CD4-positive, alpha-beta T cell treated with Interleukin-1 beta for 1 hour (primary cell): ENCODE measurements at places on chromosomes 12 and 14.

GRCh38 chr14:69819607-69820006 is 22.6 kb upstream of the SLC10A1 start:
- DNase-seq = no peak

DNA sequence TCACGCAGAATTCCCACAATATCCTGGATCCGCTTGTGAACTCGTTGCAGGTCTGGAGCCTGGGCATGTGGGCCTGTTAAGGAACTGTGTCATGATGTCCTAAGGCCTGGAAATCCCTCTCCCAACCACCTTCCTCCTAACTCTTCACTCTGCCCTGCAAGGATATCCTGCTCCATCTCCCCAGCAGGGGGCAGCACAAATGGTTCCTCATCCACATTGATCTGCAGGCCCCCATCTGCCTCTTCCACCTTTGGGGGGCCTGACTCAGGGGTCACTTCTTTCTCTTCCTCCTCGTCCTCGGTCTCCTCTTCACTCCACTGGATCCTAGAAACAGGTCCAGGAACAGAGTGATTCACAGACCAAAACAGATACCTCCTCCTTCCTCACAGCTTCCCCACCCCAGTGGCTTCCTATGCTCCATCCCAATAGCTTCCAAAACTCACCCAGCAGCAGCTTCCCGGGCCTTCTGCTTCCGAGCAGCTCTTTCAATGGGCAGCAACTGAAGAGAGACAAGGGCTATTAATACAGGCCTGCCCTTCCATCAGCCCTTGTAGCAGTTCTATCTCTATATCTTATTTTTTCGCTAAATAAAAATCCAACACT is 4.5 kb downstream of the NOP2 start:
- DNase-seq = peak; percentile 58

DNA sequence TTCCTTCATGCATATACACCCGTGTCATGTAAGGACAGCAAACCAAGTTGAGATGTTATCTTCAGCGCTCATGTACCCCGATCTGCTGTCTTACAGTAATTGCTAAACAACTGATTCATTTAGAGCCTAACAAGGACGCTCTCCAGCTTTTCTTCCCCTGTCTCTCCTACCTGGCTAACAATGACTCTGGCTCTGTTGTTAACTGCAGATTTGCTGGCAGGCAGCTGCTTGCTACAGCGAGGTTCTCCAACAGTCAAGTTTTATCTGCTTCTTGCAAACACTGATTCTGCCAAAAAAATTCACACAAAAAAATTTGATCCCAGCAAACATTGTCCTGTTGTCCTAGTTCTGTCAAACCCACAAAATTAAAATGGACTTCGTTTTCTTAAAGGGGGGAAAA is 101.6 kb downstream of the OTX2 start:
- no peak for DNase-seq

DNA sequence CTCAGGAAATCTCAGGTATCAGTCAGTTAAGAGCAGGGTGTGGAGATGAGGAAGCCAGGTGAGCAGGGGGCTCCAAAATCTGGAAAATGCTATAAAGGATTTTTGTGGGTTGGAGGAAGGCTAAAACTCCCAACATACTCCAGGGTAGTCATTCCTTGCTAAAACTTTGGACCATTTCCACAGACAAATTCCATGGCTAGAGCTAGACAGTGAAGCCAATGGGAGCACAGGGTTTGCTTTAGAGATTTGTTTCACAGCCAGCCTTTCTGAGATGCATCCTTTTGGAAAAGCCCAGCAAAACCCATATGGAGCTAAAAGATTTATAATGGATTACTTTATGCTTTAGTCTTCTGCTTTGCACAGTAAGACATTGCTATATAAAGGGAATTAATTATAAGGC is 146.5 kb downstream of the SAMD4A start:
- no peak for DNase-seq

GRCh38 chr12:19299765-19300164 is 139.5 kb upstream of the AEBP2 start:
- no peak for DNase-seq

DNA sequence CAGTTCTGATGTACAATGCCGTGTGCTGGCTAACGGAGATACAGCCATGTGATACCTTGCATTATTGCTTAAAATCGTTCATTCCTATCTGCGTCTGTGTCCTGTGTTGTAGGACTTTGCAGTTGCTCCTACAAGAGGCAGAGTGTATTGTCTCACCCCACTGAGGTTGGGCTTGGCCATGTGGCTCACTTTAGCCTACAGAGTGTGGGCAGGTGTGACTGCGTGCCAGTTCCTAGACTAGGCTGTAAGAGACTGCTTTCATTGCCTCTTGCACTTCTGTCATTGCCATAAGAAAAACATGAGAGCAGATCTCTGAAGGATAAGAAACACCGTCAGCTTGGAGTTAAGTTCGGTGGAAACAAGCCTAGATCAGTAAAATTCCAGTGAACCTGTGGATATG is 197.7 kb upstream of the CRY1 start:
- no peak for DNase-seq

GRCh38 chr14:98960617-98961013 is 311.4 kb downstream of the BCL11B start:
- no peak for DNase-seq

DNA sequence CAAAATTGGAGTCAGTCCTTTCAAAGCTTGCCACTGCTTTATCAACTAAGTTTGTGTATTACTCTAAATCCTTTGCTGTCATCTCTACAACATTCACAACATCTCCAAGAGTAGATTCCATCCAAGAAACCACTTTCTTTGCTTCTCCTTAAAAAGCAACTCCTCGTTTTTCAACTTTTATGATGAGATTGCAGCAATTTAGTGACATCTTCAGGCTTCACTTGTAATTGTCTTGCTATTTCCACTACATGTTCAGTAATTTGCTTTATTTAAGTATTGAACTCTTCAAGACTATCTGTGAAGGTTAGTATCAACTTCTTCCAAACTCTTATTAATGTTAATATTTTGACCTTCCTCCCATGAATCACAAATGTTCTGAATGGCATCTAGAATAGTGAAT is 747.9 kb downstream of the TMTC2 start:
- DNase-seq = no peak

- no peak for DNase-seq
These were observed 10.7 kb downstream of the TCTN2 start for GRCh38 chr12:123681605-123682004.

- no peak for DNase-seq
These were observed 146.1 kb upstream of the NOS1 start for GRCh38 chr12:117507548-117507947.

DNA sequence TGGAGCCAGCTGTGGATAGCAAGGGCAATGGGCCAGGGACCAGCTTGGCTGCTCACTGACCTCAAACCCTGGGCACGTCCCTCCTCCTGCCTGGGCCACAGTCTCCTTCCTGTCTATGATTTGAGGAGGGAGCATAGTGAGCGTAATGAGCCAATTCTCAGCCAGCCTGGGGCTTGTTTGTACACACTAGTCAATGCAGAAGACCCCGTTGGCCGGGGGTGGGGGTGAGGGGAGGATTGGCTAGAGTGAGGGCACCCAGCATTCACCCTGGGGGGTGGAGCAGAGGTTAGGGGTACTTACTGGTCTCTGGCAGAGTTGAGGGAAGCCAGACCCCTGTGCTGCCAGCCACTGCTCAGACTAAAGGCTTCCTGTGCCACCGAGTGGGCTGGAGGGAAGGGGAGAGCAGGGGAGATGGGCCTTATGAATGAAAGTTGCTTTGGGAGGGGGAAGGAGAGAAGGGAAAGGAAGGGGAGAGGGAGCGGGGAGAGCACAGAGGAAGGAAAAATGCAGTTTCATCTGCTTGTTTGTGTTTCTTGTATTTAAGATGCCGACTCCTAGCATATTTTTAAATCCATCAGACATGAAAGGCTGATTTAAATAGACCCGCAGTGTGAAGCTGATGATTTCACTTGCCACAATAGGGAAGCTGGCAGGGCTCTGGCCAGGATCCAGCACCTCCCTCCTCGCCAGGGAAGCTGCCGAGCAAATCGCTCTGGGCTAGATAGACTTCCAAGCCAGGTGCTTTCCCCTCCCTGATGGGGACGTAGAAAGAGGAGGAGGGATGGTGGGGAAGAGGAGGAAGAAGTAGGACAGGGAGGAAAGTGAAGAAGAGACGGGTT is 114.0 kb downstream of the PRMT8 start:
- DNase-seq = no peak

DNA sequence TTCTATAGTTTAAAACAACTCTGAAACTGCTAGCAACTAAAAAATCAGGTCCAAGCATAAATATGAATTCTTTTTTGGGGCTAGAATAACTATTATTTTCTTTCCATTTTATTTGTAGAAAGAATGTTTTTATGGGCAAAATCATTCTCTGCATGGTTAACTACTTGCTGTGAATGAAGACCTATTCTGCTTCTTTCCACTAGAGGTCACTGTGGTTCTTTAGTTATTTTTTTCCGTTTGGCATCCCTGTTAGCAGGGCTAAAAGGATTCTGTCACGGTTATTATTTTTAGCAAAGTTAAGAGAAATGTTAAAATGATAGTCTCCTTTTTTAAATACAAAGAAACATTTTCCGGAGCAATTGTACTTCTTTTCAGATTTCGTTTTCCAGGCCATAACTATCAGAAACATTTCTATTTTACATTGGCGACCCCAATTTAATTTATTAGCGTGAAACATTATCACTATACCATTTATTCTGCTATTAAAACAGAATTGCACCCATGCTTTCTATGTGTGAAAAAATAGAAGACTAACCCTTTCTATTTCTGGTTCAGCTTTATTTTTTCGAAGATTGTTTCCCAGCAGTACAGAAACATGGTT is 404.8 kb downstream of the ATP23 start:
- DNase-seq = no peak

DNA sequence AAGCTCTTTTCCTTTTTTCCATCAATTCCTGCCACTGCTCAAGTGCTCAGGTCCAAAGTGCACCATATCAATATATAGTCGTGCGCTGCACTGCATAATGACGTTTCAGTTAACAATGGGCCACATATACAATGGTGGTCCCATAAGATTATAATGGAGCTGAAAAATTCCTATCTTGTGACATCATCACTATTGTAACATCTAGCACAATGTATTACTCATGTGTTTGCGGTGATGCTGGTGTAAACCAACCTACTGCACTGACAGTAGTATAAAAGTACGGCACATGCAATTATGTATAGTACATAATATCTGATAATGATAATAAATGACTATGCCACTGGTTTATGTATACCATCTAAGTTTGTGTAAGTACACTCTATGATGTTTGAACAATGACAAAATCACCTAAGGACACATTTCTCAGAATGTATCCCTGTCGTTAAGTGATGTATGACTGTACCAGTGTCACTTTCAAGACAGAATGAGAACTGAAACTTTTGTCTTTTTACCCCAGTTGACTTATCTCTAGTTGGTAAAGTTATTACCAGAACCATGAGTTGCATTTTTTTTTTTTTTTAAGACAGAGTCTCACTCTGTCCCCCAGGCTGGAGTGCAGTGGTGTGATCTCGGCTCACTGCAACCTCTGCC is 53.7 kb upstream of the INSM2 start:
- DNase-seq = no peak

GRCh38 chr12:85580562-85581168 is 255.5 kb downstream of the RASSF9 start:
- no peak for DNase-seq

DNA sequence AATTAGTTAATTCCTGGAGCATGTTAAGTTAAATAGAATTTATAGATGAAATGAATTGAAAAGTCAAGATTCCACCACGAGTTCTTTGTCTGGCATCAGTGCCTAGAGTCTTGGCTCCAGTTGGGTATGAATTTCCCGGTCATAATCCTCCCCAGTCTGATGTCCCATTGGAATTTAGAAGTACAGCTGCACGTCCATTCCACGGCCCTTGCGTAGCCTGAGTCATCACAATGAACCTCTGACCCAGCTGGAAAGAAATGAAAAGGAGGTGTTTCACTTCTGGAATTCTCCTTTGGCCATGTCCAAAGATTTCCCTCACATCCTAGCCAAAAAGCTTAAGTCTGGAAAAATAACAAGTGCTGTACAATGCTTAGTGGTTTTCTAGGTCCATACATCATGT is 122.7 kb downstream of the KICS2 start:
- no peak for DNase-seq

GRCh38 chr14:66015071-66015780 is 470.9 kb upstream of the CCDC196 start:
- DNase-seq = no peak

GRCh38 chr14:99696929-99697328 is 12.8 kb downstream of the CYP46A1 start:
- no peak for DNase-seq

- no peak for DNase-seq
These were observed 83.4 kb downstream of the CNTN1 start for GRCh38 chr12:40775661-40776060.

DNA sequence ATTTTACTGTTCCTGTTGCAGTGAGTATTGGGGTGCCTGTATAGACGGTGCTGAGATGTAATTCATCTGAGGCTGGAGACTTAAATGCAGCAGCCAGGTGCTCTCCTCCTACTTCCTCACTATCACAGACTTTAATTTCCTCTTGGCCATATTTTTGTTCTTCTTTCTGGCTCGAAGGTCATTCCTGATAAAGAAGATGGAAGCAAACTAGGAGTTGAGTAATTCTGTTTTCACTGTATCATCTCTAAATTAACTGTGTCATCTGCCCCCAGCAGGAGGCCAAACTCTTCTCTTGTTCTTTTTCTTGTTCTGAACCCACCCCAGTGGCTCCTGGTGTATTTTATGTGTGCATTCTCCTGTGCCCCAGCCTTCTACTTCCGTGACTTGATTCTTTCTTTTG is 141.7 kb upstream of the ARHGAP5 start:
- DNase-seq = no peak

- no peak for DNase-seq
These were observed 67.7 kb upstream of the ARHGAP5 start for GRCh38 chr14:32009221-32009975.

DNA sequence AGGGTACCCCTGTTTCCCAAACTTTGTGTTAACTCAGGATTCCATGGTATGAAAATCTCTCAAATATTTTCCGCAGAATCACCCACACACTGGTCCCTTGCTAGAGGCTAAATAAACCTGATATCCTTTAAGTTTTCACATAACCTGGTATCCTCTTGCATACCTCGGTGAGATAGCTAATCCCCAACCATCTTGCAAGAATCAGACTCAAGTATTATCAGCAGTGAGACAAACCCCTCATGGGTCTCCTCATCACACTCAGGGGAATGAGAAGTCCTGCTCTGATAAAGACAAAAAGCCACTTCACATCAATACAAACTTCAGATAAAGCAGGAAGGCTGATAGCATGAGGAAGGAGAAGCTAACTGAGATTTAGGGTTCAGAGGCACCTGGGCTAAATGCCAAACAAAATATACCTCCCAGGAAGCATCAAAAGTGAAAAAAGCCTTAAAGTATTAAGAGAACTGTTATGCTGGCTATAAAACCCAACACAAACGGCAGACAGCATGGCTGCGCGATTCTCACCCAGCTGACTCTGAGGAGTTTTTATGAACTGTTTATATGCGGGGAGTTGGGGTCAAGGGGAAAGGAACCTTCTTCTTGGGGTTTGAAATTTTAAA is 96.5 kb downstream of the FOXN3 start:
- no peak for DNase-seq

GRCh38 chr12:65885312-65885711 is 61.0 kb downstream of the HMGA2 start:
- DNase-seq = no peak

GRCh38 chr12:105930557-105931503 is 207.9 kb downstream of the NUAK1 start:
- DNase-seq = no peak
